ENCODE measurements at places on chromosomes 4 and X.
A peak's percentile ranks its signal among the peaks of the same experiment; 100 is the strongest.

DNA sequence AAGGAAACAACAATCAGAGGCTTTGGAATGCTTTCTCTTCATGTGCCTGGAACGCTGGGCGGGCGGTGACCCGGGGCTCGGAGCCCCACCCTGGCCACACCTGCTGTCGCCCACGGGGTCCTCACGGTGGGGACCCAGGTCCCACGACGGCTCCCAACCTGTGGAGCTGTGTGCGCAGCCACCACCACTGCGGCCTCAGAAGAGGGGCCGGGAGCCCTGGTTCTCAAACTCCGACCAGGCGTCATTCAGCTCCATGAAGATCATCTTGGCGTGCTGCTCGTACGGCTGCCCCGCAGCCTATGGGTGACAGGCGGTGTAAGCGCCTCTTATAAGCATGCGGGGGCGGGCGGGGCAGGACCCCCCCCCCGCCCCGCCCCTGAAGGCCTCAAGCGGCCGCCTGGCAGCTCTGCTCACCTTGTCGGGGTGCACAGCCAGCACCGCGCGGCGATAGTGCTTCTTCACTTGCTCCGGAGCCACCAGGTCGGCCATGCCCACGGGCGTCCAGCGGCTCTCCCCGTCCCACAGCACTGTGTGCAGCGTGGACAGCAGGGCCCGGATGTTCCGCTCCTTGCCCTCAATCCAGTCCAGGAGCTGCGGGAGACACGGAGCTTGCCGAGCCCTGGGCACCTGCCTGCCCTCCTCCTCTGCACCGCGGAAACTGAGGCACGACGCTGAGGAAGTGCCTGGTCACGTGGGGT is 23.7 kb upstream of the CPLX1 start:
- no peak for DNase-seq

- DNase-seq = no peak
These were observed 118.2 kb upstream of the IQCM start for GRCh38 chr4:149933883-149934282.

DNA sequence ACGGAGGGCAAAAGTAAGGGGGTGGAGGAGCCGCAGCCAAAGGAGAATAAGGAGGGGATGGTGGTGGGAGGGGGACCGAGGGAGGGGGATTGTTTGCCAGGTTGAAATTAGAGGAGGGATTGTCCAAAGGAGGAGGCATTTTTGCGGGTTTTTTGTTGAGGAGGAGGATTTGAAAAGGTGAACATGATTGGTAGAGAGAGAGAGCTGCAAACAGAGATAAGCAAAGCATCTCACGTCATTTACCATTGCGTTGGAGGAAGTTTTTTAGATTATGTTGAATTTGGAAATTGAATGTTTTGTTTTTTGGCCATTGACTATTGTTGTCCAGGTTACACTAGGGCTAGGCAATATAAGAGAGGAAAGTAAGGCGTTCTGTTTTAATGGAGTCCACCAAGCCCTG is 54.5 kb upstream of the ABCB7 start:
- no peak for DNase-seq

- DNase-seq = no peak
These were observed 74.3 kb downstream of the NUDT10 start for GRCh38 chrX:51406688-51407519.

DNA sequence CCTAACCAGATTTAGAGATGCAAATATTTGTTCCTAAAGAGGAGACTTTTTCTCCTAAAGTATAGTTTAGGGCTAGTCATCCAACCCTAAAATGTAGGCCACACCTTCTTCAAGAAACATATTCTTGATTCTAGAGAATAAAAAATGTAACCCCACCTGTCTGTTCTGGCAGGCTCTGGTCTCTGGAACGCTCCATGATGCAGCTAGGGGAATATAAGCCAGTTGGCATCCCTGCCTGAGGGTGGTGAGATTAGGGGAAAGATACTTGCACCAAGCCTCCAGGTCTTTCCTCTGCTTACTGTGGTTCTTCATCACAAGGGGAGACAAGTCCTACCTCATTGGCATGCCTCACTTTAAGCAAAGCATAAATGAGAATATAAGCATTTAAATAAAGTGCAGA is 21.2 kb upstream of the TBC1D9 start:
- no peak for DNase-seq

DNA sequence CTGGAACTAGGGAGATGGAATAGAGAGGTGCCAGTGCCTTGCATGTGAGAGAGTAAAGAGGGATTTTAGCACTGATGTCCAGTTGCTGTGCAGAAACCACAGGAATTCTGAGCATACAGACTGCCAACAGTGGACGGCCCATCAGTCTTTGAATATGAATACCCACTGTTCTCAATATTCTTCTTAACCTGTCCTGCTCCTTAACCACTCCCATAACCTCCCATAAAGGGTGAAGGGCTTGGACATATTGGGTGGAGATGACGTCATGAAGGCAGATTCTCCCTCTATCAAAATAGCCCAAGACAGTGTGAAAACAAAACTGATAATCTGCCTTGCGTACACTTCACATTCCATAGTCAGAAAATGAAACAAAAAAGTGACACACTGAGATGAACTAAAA is 1313.7 kb upstream of the PABPC4L start:
- no peak for DNase-seq

GRCh38 chr4:186623546-186623945 is 68.2 kb upstream of the MTNR1A start:
- no peak for DNase-seq

DNA sequence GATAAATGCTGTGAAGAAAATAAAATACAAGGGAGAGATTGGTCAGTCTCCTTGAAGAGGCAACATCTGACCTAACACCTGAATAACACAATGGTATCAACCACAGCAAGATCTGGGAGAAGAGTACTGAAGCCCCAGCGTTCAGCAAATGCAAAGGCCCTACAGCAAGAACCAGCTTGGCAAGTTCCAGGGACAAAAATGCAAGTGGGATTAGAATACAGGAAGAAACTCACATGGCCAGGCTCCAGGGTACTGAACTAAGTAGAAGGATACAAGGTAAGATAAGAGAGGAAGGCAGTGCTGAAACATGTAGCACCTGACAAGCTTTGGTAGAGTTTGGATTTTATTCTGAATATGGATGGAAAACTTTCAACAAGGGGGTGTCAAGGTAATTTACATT is 3.6 kb downstream of the SMIM14 start:
- no peak for DNase-seq

GRCh38 chr4:7233601-7234000 is 41.3 kb downstream of the SORCS2 start:
- DNase-seq = no peak

DNA sequence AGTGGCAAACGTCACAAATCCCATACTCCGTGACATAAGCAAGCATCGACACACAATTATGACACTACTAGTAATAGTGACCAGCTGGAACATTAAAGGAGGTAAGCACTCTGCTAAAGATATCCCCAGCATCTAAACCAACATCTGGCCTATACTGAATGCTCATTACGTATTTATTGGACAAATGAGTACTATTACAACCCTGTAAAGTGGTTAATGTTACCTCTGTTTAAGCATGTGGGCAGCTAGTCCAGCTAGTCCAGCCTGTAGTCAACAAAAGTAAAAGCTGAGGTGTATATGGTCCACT is 419 bp upstream of the RPGR start:
- no peak for DNase-seq

DNA sequence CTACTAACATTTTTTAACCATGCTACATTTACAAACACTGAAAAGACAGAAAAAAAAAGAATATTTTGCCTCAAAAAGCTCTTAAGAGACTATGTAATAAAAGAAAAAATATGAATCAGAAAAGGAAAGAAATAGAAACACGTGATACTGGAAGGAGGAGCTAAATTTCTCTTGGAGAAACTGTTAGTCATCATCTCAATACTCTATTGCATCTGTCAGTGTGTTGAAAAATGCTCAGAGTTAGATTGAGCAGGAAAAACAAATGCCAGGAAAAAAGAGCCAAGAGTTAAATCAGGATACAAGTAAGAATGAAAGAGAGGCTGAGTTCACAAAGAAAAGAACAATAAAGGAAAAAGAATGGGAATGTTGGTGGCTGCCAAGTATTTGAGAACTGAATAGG is 2.6 kb downstream of the RAB28 start:
- no peak for DNase-seq

GRCh38 chrX:38692961-38693360 is 108.3 kb upstream of the MID1IP1 start:
- DNase-seq = no peak

- DNase-seq = no peak
These were observed 1.2 kb upstream of the PRPS2 start for GRCh38 chrX:12789976-12790375.

- DNase-seq = no peak
These were observed 849 bp downstream of the MID1 start for GRCh38 chrX:10619425-10620046.

DNA sequence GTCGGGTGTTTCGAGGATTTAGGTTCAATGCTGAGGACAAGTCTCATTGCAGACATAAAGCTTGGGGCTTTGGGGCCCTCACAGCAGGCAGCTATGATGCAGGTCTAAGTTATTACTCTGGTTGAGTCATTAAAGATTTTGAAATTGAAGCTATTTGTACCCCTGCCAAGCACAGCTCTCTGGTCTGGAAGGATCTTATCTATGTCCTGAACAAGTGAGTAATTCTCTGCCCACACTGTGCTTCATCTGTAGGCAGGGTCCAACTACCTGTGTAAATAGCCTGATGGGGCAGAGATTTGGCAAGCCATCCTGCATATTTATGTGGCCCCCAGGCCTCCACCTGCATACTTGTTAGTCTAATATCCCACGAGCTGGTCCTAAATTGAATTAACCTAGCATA is 41.4 kb upstream of the MAGEA4 start:
- DNase-seq = no peak

GRCh38 chr4:81408341-81408740 is 63.4 kb downstream of the RASGEF1B start:
- no peak for DNase-seq

- DNase-seq = peak; percentile 69
These were observed at the start of gene CAMK2D for GRCh38 chr4:113761620-113762185. TSS of gene CAMK2D (minus strand) at chr4:113761738. CDS start at chr4:113761068, 670 bp downstream.

DNA sequence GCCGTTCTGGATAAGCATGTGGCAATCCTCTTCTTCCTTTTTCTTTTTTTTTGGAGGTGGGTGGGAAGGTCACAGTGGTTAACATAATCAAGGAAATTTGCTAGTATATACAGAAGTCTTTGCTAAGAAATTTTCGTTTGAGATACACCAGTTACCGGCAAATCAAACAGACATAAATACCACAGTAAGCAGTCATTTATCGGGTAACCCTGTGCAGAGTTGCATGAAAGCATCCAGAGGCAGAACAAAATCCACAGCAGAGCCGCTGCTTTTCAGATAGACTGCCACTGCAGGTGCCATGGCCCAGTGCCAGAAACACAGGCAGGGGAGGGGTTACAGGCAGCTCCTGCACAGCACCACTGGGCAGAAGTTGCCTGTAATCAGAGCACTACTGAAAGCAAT is 179.1 kb upstream of the MAB21L2 start:
- DNase-seq = peak; percentile 8

GRCh38 chrX:38400389-38400910 is 48.0 kb downstream of the OTC start:
- no peak for DNase-seq

- DNase-seq = no peak
These were observed 16.4 kb downstream of the PLP1 start for GRCh38 chrX:103792916-103793544.

DNA sequence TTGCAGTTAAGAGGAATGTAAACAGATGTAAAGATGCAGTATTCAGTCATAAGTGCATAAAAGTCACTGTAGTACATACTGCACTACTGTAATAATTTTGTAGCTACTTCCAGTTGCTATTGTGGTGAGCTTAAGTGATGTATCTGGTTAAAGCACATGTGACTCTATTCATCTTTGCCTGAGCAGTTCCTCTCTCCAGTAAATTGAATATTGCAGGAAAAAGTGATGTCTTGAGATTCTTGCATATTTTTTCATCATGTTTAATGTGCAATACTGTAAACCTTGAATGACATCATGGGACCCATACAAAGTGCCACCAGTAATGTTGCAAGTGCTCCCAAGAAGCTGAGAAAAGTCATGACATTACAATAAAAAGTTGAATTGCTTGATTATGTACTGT is 9.6 kb downstream of the UBA6 start:
- no peak for DNase-seq

GRCh38 chr4:46389301-46389775 is 590 bp downstream of the GABRA2 start:
- no peak for DNase-seq

DNA sequence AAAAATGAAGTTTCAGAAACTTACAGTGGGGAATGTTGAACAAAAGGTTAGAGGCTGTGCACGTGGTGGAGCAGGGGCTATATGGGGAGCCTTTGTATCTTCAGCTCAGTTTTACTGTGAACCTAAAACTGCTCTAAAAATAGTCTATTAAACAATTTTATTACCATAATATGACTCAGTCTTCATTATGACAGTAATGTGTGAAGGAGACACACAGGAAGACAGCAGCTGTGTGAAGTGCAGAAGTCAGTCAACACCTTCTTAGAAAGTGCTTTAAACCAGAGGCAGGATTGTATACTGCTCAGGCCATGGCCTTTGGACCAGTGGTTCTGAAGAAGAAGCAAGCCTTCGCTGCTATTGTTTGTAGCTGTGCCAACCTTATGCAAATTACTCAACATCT is 89.7 kb downstream of the ARHGAP10 start:
- no peak for DNase-seq

DNA sequence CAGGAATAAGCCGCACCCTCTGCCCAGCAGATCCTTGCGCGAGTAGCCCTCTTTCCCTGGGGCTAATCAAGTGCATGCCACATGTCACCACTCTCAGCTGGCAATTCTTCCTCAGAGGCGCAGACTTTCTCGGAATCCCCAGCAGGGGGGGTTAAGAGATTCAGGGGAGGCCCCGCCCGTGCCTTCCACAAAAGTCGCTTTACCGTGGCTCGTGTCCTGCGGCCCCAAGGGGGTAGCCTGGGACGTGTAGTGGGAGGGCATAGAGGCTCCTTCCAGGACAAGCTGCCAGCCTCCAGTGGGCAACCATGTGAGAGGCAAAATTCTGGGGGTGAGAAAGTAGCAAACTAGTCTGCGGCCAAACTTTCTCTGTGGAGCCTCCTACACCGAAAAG is 652 bp downstream of the SRPX start:
- DNase-seq = peak; percentile 10

GRCh38 chr4:18669390-18669789 is 647.8 kb upstream of the LCORL start:
- no peak for DNase-seq

- DNase-seq = no peak
These were observed 38.9 kb downstream of the NUP62CL start for GRCh38 chrX:107167163-107167921.

- no peak for DNase-seq
These were observed 16.5 kb downstream of the GPR173 start for GRCh38 chrX:53065104-53065503.

- no peak for DNase-seq
These were observed 1.0 kb downstream of the LAMP2 start for GRCh38 chrX:120468071-120468470.

- DNase-seq = no peak
These were observed 802.4 kb downstream of the TRIML1 start for GRCh38 chr4:188941524-188942119.

GRCh38 chrX:30957753-30958152 is 68.7 kb upstream of the TAB3 start:
- DNase-seq = no peak

Measured in stimulated activated CD4-positive, alpha-beta T cell treated with anti-CD3 and anti-CD28 coated beads, Interleukin-2, amount 100 ng/mL, for 48 hours (primary cell).